ENCODE measurements at places on chromosomes 2 and 18.

DNA sequence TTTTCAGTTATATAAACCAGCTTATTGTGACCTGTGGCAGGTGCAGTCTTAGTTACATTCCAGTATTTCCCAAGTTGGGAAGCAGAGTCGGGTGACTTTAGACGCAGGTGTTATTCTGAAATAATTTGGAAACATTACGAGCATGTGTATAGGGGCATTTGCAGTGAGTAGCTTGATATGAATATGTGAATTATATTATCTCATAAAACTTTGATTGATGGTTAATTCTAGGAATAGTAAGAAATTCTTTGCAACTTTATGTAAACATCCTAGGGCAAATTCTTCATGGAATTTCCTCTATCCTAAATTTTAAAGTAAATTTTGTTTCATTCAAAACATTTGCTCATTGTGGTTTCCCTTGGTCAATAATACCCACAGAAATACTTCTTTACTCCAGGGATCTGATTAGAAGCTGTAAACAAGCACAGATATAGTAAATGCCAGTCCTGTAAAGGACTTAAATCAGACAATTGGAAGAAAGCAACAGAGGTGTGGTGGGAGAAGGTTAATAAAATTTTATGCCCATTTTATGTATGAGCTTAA lies 580.6 kb upstream of the CDH2 start:
- DNase-seq, result no peak

DNA sequence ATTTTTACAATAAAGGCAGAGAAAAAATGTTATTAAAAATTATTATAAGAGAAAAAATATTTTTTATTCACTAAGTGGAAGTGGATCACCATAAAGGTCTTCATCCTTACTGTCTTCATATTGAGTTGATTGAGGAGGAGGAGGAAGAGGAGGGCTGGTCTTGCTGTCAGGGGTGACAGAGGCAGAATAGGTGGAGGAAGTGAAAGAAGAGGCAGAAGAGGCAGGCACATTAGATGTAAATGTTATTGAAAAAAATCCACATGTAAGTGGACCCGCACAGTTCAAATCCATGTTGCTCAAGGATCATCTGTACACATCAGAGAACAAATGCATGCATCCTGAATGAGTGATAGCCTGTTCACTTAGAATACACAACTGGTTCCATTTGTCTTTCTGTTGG lies 6.4 kb upstream of the SPATS2L start:
- DNase-seq, result no peak

- DNase-seq, result no peak
Observed at GRCh38 chr2:60354713-60355112, 198.7 kb downstream of the BCL11A start.

DNA sequence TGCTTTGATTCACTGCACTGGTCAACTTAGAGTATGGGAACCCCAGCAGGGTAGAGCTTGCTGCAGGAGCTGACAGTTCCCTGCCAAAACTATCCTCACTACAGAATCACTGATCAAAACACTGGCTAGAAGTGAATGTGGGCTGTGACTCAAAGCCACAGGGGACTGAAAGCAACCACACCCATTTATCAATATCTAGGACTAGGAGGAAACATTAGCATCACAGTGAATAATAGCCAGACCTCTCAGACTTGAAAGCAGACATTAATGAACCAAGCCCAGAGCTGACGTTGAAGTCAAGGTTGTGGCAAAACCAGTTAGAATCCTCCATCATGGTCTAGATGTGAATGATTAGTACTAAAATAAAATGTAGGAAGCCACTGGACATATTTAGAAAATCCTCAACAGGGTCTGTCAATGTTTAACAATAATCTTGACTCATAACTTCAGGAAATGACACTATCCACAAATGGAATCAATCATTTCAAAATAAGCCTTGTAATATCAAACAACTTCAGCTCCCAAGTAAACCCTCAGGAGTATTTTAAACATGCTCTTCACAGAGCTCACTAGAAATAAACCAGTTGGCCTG lies 131.4 kb downstream of the CDH20 start:
- no peak for DNase-seq

DNA sequence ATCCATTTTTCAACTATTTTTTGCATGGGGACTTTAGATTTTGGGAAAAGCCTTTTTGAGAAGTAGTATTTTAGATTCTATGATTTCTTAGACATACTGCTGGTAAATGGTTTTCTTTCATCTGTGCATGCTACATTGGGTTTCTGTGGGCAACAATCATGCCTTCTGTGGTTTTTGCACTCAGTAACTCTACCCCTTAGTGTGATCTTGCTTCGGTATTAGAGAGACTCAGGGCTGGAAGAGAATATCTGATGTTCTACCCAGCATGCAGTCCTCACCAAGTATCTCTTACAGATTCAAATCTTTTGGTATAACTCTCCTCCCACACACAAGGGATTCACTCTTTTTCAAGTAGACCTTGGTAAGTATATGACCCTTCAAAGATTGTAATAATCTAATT lies 183.0 kb downstream of the PMAIP1 start:
- DNase-seq, result no peak

GRCh38 chr2:226699321-226699720 lies 100.3 kb downstream of the IRS1 start:
- DNase-seq, result no peak

DNA sequence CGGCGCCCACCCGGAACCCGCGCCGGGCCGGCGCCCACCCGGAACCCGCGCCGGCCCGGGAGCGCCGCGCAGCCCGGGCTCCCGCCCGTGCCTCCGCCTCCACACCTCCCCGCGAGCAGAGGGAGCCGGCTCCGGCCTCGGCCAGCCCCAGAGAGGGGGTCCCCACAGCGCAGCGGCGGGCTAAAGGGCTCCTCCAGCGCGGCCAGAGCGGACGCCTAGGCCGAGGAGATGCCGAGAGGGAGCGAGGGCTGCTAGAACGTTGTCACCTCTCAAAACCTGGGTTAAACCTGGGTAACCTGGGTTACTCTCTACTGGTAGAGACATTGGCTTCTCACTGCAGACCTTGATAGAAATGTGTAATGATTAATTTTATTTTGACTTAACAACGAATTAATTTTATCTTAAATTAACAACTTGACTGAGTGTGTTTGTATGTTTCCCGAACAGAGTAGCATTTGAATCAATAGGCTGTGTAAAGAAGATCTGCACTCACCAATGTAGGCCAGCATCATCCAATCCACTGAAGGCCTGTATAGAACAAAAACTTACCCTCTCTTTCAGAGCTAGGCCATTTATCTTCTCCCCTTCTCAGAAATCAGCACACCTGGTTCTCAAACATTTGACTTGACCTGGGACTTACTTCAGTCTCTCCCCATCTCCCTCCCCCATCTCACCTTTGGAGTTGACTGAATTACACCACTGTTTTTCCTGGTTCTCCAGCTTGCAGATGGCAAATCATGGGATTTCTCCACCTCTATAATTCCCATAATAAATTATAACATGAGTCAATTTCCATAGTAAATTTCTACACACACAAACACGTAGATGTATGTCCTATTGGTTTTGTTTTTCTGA lies 242.7 kb downstream of the ASXL3 start:
- no peak for DNase-seq

DNA sequence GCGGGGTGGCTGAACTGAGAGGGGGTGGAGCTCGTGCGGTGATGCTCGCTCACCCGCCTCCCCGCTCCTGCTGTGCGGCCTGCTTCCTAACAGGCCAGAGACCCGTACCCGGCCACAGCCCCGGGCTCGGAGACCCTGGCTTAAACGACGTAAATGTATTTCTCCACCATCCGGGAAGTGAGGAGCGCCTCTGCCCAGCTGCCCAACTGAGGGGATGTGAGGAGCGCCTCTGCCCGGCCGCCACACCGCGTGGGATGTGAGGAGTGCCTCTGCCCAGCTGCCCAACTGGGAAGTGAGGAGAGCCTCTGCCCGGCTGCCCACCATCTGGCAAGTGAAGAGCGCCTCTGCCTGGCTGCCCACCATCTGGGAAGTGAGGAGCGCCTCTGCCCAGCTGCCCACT lies 110.6 kb downstream of the HS6ST1 start:
- DNase-seq, result no peak

GRCh38 chr2:44398243-44398897 lies 36.6 kb downstream of the CAMKMT start:
- no peak for DNase-seq

DNA sequence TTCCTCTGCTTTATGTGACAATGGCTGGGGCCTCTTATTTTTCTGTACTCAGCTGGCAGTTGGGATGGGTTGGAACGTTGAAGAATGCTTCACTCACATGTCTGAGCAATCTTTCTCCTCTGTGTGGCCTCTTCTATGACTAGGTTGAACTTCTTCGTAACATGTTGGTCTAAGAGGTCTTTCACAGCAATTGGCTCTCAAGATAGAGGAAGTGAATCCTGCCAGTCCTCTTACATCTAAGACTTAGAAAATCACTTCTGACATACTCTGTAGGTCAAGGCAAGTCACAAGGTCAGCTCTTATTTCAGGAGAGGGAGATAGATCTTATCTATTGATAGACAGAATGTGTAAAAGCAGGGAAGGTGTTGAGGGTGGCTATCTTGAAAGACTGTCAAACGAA lies 174.1 kb downstream of the NYAP2 start:
- DNase-seq, result no peak

DNA sequence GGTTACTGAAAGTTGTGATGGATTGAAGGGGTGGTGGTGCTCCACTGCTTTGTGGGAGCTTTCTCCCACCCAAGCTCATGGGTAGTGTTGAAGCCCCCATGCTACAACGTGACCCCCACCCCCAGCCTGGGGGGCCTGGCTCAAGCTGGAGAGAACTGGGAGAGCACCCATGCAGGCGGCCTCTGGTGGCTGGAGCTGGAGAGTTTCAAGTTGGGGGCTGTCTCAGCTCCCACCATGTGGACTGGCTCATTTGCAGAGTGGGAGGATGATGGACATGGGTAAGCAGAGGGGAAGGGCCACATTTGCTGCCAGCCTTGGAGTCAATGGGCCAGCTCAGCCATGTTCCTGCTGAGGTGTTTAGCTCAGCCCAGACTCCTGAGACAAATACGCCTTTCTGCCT lies 62.8 kb downstream of the INPP4A start:
- no peak for DNase-seq

- DNase-seq, result no peak
Observed at GRCh38 chr2:44838116-44838790, 103.2 kb upstream of the SIX3 start.

- no peak for DNase-seq
Observed at GRCh38 chr2:232030229-232030628, 68.7 kb downstream of the DIS3L2 start.

DNA sequence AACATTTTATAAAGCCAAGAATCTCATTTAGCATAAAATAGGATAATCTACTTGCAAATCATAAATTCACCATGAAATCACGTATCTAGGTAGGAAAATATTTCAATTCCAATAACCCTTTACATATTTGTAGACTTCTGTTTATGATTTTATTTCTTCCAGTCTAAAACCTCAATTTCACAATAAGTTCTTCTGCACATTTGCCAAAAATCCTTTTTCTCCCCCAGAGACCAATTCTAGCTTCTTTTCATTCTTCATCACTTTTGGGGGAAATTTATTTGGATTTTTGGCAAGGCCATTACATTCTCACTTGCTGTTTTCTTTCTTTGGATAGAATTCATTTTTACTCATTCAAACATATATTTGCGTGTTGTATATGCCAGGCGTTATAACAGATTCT lies 86.8 kb downstream of the SPRED2 start:
- DNase-seq, result no peak

DNA sequence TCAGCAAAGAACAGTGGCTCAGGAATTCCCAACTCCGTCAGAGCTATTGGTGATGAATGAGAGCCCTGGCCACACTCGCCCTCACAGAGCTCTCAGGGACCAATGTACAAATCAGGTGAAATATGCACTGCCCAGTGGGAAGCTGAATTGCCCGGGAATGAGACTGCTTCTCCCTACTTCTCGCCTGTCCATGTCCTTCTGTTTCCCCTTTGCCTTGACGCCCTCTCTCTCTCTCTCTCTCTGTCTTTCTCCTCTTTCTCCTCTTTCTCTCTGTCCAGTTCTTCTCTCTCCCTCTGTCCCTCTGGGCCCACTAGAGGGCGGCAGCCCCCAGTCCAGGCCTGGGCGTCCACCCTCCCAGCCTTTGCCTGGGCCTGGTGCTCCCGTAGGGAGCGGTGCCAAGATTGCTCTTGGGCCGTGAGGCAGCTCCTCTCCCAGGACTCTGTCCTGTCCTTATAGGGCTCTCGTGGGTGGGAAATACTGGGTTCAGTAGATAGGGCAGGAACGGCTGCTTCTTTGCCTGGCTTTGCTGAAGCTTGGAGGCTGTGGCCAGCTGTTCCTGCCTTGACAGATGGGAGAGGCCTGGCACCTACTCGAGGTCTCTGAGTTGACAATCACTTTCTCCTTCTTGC lies 28.4 kb upstream of the PUM2 start:
- DNase-seq, result peak; percentile 86

DNA sequence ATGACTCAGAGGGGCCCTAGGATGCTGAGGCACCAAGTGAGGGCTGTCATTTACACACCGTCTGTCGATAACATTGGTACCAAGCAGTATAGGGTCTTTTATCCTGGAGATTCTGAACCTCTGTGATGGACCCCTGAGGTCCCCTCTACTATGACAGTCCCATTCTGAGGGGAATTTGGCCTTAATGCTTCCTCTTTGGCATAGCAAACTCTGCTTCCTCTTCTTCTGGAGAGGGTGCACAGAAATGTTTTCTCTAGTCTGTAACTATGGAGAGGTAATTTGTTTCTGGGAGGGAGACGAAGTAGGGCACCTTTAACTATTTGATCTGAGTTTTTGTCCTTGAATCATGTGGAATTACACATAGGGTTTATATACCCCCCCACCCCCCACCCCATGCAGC lies 44.8 kb downstream of the INPP4A start:
- DNase-seq, result no peak

- DNase-seq, result peak; percentile 26
Observed at GRCh38 chr2:140759426-140760156, 1371.2 kb downstream of the LRP1B start.

DNA sequence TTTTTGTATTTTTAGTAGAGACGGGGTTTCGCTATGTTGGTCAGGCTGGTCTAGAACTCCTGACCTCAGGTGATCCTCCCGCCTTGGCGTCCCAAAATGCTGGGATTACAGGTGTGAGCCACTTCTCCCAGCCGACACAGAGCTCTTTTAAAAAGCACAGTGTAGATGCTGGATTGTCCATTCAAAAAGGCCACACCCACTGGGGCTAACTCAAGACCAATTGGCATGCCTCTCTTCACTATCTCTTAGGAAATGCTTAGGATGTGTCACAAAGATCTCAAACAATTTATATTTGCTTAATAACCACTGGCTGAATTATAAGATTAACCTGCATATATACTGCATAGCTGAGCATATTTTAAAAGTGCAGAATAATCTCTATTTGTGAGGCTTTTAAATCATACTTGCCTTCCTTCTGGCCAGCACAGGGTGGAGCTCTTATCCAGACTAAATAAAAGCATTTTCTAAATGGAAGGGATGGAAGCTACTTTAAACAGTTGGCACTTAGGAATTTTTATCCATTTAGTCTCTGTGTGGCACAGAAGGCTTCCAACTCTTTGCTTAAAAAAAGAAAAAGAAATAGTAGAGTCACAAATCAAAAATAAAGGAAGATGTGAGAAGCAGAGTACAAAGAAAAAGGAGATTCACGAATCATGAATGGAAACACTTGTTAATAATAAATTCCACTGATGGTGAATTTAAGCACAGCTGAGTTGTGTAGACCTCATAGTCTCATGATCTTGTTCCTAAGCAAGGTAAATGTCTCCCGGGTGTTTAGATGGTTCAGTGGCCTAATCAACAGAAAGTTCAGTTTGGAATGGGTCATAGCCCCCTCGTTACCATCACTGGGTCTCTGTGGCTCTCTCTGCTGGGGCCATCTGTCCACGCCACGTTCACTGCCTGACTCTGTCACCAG lies 22.4 kb downstream of the CRYGD start:
- DNase-seq, result peak; percentile 31

All from globus pallidus (tissue), 1 donor.